ENCODE measurements at places on chromosomes 2 and 18.

DNA sequence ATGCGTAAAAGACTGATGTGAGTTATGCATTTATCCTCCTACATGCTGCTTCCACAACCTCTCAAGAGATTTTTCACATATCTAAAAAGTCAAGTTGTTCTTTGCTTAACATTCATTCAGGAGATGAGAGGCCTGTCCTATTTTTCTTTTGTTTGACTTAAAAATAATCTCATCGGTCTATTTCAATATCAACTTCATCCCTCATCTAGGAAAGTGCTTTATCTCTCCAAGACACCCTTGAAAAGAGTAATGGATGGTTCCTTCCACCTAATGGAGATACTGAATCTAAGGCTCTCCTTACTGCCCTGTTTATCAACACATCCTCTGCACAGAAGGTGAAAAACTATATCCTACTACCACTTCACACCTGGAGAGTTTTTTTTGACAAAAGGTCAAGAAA is 2.4 kb downstream of the NFE2L2 start:
- DNase-seq, result no peak

DNA sequence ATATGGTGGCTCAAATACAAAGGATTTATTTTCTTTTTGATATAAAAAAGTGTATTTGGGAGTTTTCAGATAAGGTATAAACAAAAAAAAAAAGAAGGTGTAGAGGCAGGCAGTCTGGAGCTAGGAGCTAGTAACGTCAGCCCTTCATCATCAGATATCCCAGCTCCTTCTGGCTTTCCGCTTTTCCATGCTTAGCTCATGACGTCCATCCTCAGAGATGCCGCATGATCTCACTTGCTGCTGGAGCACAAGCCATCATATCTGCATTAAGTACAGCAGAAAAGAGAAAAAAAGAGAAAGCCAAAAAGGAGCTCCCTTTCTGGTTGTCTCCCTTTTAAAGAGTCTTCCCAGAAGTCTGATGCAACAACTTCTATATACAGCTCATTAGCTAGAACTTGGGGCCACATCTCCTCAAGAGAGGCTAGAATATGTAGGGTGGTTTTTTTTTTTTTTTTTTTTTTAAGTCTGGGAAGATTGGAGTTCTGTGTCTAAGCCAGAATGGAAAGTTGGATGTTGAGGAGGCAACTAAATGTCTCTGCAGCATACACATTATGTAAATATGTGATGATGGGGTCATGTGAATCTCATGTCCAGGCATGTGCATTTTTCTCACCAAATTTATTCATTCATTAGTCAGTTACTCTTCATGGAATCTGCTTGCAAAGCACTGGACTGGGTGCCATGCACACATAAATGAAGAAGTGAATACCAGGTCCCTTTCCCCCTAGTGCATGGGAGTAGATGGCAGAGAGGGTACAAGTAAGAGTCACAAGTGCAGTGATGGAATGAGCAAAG is 52.3 kb downstream of the DDX1 start:
- no peak for DNase-seq

DNA sequence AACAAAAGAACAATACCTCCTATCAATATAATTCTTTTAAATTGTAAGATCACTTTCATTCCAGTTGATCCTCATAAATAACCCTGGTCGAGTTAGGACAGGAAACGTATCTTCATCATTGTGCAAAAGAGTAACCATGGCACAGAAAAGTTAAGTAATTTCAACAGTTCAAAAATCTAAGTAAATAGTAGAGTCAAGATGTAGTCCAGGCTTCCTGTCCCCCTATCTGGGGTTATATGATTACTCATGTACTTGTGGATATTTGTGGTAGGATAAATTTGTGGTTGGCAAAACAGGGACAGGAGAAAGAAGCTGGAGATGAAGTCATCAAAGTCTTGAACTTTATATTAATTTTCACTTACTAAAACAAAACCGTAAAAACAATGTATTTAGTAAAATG is 772.6 kb downstream of the TSN start:
- DNase-seq, result peak; percentile 67

DNA sequence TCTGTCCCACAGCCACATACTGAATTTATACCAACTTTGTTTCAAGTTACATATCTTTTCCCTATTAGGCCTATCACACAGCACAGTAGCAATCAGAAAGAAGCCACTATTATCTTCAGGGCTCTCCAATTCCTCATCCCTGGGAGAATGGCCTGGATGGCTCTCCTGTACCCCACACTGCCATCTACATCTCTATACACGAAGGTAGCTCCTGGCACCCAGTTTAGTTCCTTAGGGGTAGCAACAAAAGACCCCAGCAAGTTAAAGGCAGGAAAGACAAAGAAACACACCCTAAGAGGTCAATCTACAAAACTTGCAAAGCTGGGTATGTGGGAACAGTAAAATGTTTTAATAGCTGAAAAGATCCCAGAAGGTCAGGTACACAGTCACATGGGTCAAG is 39.9 kb downstream of the PAIP2B start:
- no peak for DNase-seq

GRCh38 chr2:225464346-225465025 is 65.0 kb downstream of the NYAP2 start:
- no peak for DNase-seq

Measured in fibroblast of skin of abdomen (primary cell).